ENCODE measurements at places on chromosomes 16 and 17. TPM values are rescaled to one million over a fixed set of nuclear protein-coding genes. Genes with fewer than 3 reads are reported as not detected.

The POLR2C gene
- 110 TPM for total RNA-seq

The XAF1 gene
- 39.8 TPM for total RNA-seq

The AATK gene
- 20.6 TPM for total RNA-seq

The SCNN1B gene
- total RNA-seq, result 16.1 TPM

The ZNF385C gene
- not detected for total RNA-seq

The WFDC1 gene
- total RNA-seq, result 126 TPM

The RHBDL1 gene
- 1.1 TPM for total RNA-seq

The CD300E gene
- total RNA-seq, result 0.21 TPM

The C16orf89 gene
- 4.6 TPM for total RNA-seq

The NGFR gene
- total RNA-seq, result 53.0 TPM

The CFAP97D1 gene
- not detected for total RNA-seq

The KRT12 gene
- total RNA-seq, result not detected

The OR3A3 gene
- not detected for total RNA-seq

- no peak for DNase-seq
These were observed 19.7 kb downstream of the TEX2 start for GRCh38 chr17:64243340-64243739.

GRCh38 chr17:60740584-60740983 is 62.9 kb downstream of the BCAS3 start:
- DNase-seq, result no peak

- DNase-seq, result no peak
These were observed 14.4 kb downstream of the ASPSCR1 start for GRCh38 chr17:81991684-81992305.

DNA sequence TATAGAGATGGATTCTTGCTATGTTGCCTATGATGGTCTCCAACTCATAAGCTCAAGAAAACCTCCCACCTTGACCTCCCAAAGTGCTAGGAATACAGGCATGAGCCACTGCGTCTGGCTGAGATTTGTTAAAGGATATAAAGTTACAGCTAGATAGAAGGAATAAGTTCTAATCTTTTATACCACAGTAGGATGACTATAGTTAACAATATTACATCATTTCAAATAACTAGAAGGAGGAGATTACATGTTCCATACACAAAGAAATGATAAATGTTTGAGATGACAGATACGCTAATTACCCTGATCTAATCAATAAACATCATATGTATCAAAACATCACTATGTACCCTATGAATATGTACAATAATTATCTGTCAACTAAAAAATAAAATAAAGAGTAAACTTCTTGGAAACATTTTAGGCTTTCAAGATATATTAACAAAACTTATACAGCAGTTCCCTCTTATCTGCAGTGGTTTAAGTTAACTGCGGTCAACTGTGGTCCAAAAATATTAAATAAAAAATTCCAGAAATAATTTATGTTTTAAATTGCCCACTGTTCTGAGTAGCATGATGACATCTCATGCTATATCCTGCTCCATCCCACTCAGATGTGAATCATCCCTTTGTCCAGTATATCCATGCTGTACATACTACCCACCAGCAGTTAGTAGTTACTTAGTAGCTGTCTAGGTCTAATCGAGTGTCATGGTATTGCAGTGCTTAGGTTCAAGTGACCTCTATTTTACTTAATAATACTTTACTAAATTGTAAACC is 129.2 kb upstream of the NACA2 start:
- DNase-seq, result no peak

DNA sequence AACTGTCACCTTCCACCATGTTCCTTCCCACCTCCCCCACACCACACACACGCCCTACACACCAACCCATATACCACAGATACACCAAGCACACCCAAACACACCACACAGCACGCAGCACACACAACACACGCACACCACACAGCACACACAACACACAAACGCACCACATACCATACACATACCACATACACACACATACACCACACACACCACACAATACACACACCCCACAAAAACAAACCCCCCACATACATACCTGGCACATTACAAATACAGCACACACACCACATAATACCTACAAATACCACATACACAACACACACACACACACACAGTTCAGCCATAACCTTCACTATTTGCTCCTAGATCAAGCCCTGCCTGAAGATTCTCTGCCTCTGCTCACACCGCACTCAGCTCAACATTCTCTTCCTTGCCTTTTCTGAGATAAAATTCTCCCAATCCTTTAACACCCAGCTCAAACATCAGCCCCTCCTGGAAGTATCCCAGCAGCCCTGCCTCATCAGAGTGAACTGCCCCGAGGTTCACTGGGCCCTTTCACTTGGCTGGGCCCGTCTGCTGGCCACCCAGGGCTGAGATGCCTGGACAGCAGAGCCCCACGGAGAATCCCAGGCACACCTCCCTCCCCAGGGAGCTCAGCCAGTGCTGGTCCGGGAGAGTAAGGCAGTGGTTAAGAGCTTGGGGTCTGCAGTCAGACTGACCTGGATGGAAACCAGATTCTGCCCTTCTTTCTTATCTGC is 31.9 kb upstream of the CPNE2 start:
- no peak for DNase-seq

GRCh38 chr17:35715416-35715815 is 16.0 kb upstream of the RASL10B start:
- DNase-seq, result no peak

- DNase-seq, result no peak
These were observed 40.0 kb upstream of the CDYL2 start for GRCh38 chr16:80844395-80844794.

DNA sequence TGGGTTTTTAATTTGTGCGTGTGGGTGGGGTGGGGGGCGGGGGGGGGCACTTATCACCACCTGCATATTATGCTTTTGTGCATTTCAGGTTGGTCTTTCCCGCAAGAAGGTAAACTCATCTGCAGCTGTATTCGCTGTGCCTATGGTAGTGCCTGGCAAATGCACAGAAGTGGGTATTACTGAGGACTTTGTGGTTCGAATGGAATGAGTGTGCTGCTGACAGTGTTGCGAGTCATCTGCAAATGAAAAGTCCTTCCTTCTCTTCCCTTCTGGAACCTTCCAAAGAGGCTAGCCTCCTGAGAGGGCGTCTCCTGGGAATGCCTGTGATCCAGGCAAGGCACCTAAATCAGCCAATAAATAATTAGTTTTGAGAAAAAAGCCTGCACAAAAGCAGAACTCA is 532.9 kb downstream of the MAF start:
- DNase-seq, result no peak

- DNase-seq, result no peak
These were observed 72.0 kb downstream of the FTO start for GRCh38 chr16:53775821-53776431.

- peak; percentile 50 for DNase-seq
These were observed 12.2 kb downstream of the TSPOAP1 start for GRCh38 chr17:58316260-58316960.

DNA sequence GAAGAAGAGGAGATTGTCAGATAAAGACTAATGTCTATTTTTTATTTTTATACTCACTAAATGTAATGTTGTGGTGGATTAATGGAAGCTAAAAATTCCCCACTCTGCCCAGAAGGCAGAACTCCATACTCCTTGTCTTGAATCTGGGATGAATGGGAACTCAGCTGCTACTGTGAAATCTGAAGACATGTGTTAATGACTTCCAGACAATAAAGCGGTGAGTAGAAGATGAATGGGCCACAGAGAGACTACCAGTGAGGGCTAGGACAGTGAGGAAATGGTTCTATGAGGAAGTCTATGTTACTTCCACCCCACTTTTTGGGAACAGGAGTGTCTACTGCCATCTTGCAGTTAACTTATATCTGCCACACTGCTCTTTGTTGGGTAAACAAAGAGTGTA is 726.9 kb downstream of the CDH8 start:
- no peak for DNase-seq

- DNase-seq, result no peak
These were observed 487.4 kb upstream of the SOX9 start for GRCh38 chr17:71633391-71633849.

- no peak for DNase-seq
These were observed 24.1 kb downstream of the CHD9 start for GRCh38 chr16:53078765-53079485.

GRCh38 chr16:49491771-49492761 is 118.5 kb downstream of the C16orf78 start:
- DNase-seq, result peak; percentile 65

DNA sequence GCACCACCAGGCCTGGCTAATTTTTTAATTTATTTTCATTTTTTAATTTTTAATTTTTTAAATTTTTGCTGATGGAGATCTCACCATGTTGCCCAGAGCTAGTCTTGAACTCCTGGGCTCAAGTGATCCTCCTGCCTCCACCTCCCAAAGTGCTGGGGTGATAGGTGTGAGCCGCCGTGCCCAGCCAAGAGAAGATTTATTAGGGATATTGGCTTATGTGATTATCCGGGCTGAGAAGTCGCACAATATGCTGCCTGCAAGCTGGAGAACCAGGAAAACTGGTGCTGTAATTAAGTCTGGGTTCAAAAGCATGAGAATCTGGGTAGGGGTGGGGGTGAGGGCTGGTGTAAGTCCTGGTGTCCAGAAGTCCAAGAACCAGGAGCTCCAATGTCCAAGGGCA is 2.5 kb upstream of the C16orf90 start:
- no peak for DNase-seq

DNA sequence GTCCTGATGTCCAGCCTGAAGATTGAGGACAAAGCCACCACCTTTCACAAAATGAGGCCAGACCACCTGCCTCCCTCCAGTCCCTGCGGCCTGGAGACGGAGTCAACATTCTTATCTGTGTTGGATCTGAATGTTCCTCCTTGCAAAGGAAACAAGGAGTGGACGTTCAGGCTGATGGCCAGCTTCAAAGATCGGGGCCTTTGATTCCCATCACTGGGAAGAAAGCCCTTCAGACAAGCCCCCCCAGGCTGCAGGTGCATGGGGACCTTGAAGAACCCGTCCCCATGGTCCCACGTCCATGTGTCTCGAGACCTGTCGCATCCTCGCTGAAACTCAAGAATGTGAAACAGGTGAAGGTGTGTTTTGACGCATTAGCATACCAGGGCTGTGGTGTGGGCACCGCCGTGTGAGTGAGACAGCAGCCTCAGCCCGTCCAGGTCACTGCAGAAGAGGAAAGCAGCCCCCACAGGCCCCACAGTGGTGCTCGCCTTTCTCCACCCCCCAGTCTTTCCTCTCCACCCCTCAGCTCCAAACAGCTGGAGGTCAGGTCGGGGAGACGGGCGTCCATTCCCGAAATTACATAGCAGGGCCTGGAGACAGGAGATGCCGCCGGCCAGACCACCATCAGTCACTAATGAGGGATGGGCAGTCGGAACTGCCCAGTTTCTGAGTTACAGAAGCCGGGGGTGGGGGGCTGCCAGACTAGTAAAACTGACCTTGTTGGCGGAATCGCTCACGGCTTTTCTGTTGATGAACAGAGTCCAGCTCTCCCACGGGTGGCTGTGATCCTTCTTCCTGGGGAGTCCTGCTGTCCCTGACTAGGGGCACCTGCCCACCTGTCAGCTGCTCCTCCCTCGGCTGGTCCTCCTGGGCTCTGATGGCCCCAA is 877 bp upstream of the CSNK1D start:
- DNase-seq, result no peak

DNA sequence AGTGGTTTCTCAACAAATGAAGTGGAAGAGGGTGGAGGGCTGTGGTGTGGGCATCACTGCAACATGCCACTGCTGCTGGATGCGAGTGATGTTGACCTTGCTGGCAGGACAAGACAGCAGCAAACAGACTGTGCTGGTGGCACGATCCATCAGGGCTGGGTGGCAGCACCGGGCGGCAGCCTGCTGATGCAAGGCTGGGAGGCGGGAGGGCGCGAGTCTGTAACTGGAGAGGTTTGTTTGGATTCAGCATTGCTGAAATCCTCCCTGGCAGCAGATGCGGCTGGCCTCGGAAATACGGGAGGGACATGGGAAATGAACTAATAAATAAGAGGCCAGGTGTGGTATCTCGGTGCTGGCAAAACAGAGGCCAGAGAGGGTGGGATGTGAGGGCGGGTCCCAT is 224.2 kb downstream of the ENGASE start:
- DNase-seq, result no peak

GRCh38 chr17:50721194-50722010 is 2.0 kb downstream of the LUC7L3 start:
- no peak for DNase-seq

DNA sequence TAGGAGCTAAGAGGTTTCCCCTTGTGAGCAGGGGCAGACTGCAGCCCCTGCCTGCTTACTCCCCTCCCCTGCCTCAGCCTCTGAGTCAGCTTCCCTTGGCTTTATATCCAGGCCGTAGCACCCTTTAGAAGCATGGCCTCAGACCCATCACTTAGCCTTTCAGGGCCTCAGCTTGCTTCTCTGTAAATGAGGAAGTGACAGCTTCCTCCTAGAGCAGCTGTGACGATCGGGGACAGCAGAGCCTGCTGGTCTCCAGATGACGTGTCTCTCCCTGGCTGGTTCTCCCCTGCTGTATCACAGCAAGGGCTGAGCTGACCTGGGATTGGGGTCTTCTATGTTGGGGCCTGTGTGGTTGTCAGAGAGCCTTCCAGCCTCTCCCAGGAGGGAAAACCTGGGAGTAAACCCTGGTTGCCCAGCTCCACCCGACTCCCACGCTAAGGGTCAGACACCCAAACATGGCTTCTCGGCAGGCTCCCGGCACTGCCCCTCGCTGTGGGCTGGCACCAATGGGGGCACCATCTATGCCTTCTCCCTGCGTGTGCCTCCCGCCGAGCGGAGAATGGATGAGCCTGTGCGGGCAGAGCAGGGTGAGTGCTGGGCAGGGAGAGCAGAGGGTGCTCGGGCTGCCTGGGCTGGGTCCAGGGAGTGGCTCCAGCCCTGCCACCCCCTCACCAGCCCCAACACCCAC is 16.3 kb upstream of the MYO15B start:
- peak; percentile 38 for DNase-seq

- no peak for DNase-seq
These were observed 135.6 kb upstream of the N4BP1 start for GRCh38 chr16:48745541-48745940.

GRCh38 chr17:19371259-19372010 is 6.9 kb upstream of the MAPK7 start:
- DNase-seq, result no peak

DNA sequence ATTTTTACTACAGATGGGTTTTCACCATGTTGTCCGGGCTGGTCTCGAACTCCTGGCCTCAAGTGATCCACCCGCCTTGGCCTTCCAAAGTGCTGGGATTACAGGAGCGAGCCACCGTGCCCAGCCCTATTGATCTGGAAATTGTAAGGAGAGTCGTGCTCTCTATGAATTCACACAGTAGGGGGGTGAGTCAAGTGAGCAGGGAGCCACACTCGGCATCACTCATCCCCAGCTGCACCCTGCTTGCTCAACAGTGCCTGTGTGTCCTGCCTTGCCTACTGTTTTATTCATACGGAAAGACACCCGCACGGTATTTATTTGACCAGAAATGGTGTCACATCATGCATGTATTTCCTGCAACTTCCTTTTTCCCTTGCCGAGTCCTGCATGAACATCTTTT is 157.2 kb upstream of the FOXF1 start:
- no peak for DNase-seq

- no peak for DNase-seq
These were observed 2.8 kb upstream of the SHISA9 start for GRCh38 chr16:12898551-12898950.

- no peak for DNase-seq
These were observed 160.0 kb downstream of the MRM1 start for GRCh38 chr17:36761203-36761950.

- DNase-seq, result no peak
These were observed 134.2 kb downstream of the ABCA8 start for GRCh38 chr17:68820825-68821481.

GRCh38 chr16:4172070-4172469 is 55.8 kb upstream of the ADCY9 start:
- DNase-seq, result no peak

GRCh38 chr16:1553946-1554825 is 20.7 kb downstream of the TMEM204 start:
- DNase-seq, result no peak

- DNase-seq, result no peak
These were observed 119.2 kb downstream of the RPTOR start for GRCh38 chr17:80663781-80664206.

Measured in ascending aorta (tissue), 2 donors.